ENCODE measurements at places on chromosomes 2 and 18. TPM values are rescaled to one million over a fixed set of nuclear protein-coding genes. Genes with fewer than 3 reads are reported as not detected.

The CDH7 gene
- total RNA-seq, result not detected

- H3K27me3 ChIP-seq, result no peaks in the 10 kb centered on the region
- no peak for DNase-seq
- no peaks in the 10 kb centered on the region for H3K36me3 ChIP-seq
Observed at GRCh38 chr2:38092196-38092902, 16.4 kb upstream of the CYP1B1 start.

DNA sequence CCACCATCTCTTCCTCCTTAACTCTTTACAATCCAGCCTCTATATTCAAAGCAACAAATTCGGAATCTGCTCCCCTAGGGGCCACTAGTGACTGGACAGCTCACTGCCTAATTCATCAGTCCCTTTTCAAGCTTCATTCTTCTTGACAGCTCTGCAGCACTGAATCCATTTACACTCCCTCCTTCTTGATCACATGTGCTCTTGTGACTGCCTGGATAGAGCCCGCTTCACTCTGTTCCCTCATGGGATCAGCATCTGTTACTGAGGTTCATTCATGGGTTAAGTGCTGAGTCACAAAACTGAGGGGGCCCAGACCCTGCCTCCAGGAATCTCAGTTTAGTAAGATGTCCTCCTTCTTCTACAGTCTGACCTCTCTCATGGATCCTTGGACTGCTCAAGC is 81.5 kb downstream of the CYRIA start:
- no peaks in the 10 kb centered on the region for H3K27me3 ChIP-seq
- no peak for DNase-seq
- no peak overlapping the region for H3K4me3 ChIP-seq
- no peak overlapping the region for H3K27ac ChIP-seq
- H3K4me1 ChIP-seq, result no peaks in the 10 kb centered on the region
- no peaks in the 10 kb centered on the region for H3K36me3 ChIP-seq

- no peak overlapping the region for H3K27ac ChIP-seq
- H3K27me3 ChIP-seq, result no peaks in the 10 kb centered on the region
- DNase-seq, result no peak
Observed at GRCh38 chr2:16303761-16304160, 361.9 kb downstream of the CYRIA start.

The PLGLB1 gene
- 20.7 TPM for total RNA-seq

DNA sequence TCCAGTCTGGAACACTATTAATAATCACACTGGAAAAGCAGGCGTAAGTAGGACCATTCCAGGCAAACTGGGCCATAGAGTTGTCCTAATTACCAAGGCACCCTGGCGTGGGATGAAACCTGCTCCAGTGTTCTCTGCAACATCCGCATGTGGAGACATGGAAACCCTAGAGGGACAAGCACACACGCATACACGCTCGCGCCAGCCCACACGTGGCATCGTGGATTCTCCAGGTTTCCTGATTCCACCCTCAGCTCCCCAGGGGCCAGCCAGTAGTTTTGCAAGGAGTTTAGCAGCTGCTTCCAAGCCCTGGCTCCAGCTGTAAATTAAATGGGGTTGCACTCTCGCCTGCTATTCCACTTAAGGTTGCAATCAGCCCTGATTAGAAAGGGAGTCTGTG is 127.7 kb downstream of the DYSF start:
- H3K27ac ChIP-seq, result no peak overlapping the region
- no peaks in the 10 kb centered on the region for H3K36me3 ChIP-seq
- H3K27me3 ChIP-seq, result no peaks in the 10 kb centered on the region
- DNase-seq, result no peak
- H3K4me3 ChIP-seq, result no peak overlapping the region

DNA sequence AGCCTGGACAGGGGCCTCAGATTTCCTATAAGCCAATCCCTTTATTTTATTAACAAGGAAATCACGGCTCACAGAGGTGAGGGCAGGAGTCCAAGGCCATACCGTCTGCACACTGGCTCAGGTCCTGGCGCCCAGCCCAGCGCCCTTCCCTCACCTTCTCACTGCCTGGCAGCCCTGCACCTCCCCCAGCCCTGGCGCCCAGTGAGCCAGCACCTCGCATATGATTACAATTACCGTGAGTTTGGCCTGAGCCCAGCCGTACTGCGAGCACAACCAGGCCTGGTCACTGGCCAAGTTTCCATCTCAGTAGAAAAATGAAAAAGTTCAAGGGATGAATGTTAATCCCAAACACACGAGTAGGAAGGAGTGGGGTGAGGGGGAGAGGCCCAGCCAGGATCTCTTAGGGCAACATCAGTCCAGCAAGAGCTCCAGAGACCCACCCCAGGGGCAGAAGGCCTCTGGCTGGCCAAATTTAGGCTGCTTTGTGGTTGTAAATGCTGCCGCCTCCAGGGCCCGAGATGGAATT is 68.4 kb downstream of the MCFD2 start:
- no peaks in the 10 kb centered on the region for H3K36me3 ChIP-seq
- no peak overlapping the region for H3K4me3 ChIP-seq
- no peak overlapping the region for H3K27ac ChIP-seq
- DNase-seq, result no peak
- no peaks in the 10 kb centered on the region for H3K4me1 ChIP-seq

DNA sequence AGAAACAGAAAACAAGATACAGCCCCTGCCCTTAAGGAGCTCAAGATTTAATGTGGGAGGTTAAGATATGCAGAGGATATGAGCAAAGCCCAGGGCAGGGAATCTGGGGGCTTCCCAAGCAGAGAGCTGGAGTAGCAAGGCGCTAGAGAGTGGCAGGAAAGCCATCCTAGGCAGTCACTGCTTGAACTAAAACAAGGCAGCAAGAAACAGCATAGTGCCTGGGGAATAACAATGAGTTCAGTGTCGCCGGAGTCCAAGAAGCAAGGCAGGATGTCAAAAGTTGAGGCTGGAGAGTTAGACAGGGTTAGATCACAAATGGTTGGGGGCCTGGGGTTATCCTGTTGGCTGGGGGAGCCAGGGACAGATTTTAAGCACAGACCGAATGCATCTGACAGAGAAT is 24.6 kb downstream of the CDH2 start:
- no peaks in the 10 kb centered on the region for H3K36me3 ChIP-seq
- H3K27me3 ChIP-seq, result no peaks in the 10 kb centered on the region
- no peak for DNase-seq
- no peaks in the 10 kb centered on the region for H3K4me1 ChIP-seq
- H3K4me3 ChIP-seq, result no peak overlapping the region

The NFU1 gene
- total RNA-seq, result 22.6 TPM

DNA sequence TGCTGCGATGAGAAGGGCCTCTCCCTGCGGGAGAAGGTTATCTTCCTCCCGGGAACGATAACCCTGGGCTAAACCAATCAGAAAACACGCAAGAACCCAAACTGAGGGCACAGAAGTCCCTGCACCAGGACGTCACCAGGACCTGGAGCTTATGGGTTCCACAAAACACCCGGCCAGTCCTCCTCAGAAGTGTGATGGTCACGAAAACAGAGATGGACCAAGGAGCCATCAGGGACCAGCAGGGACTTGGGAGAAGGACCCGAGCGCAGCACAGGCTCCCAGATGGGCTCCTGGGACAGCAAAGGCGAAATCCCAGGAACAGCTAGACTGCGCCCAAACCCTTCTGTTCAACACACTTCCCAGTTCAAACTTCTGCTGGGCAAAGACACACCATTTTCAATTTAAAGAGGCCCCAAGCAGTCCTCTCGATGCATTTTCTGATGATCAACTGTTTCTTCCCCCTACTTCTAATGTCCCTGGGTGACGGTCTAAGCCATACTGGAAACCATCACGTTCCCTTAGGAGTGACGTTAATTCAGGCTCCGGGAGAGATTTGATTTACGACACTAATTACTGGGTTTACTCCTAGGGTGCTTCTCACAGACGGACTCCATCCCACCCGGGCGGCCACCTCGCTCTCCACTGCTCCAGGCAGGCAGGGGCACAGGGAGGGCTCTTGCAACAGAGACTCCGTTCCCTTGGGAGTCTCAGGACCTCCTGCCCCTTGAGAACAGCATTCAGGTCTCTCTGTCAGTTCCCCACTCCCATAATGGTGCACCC is 29.2 kb downstream of the ZNF516 start:
- no peaks in the 10 kb centered on the region for H3K36me3 ChIP-seq
- no peaks in the 10 kb centered on the region for H3K4me1 ChIP-seq
- H3K27ac ChIP-seq, result no peak overlapping the region

The DNAJC5G gene
- not detected for total RNA-seq

DNA sequence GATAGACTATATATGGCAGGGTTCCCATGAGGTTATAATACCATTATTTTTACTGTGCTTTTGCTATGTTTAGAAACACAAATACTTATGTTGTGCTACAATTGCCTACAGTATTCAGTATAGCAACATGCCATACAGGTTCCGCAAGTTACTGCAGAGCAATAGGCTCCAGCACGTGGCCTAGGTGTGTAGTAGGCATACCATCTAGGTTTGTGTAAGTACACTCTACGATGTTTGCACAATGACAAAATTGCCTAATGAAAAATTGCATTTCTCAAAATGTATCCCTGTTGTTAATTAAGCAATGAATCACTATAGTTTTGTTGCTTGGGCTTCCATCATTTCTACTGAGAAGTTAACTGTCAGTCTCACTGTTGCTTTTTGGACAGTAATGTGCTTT is 9.8 kb downstream of the CD302 start:
- no peaks in the 10 kb centered on the region for H3K36me3 ChIP-seq
- no peak overlapping the region for H3K27ac ChIP-seq

Measured in naive thymus-derived CD4-positive, alpha-beta T cell (primary cell).